ENCODE measurements at places on chromosomes 12 and 14. TPM values are rescaled to one million over a fixed set of nuclear protein-coding genes. Genes with fewer than 3 reads are reported as not detected.
A peak's percentile ranks its signal among the peaks of the same experiment; 100 is the strongest.

DNA sequence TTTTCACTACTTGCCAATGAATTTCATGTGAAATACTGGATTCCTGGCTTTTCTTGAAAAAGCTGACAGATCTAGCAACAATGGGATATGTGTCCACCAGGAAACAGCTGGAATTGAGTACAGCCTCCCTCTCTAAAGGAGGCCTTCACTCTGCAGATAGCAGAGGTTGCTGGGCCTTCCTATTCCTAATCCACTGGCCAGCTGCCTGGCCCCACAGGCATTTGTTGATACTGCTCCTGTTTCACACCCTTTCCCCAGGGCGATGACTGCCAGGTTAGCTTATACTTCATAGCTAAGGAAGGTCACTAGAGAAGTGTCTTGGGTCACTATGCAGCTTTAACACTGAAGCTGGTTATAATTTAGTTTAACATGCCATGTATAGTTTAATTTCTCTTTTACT lies 87.5 kb upstream of the PDZRN4 start:
- H3K27ac ChIP-seq: no peak overlapping the region
- H3K4me3 ChIP-seq: no peak overlapping the region
- no peaks in the 10 kb centered on the region for H3K4me1 ChIP-seq

The NFATC4 gene
- total RNA-seq: not detected

- no peak overlapping the region for H3K27ac ChIP-seq
- H3K4me3 ChIP-seq: no peak overlapping the region
- no peak for DNase-seq
- peaks cover 2% of the 10 kb centered on the region for H3K4me1 ChIP-seq
- no peaks in the 10 kb centered on the region for H3K36me3 ChIP-seq
These were observed 111.3 kb downstream of the DYRK2 start for GRCh38 chr12:67759829-67760228.

DNA sequence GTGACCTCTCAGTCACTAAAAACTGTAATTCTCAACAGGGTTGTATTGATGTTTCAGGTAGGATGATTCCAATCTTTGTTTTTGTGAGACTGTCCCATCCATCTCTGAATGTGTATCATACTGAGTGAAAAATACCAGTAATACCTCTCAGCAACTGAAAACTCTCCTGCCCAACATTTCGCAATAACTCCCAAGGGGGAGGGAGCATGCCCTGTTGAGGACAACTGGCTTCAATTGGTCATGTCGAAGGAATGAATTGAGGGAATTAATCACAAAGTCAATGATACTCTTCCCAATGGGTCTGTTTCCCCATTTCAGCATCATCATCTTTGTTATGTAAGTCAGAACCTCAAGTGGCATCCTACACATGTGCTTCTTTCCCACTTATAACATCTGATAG lies 102.4 kb upstream of the E2F7 start:
- no peaks in the 10 kb centered on the region for H3K4me1 ChIP-seq
- no peaks in the 10 kb centered on the region for H3K27me3 ChIP-seq
- no peak overlapping the region for H3K27ac ChIP-seq

- H3K36me3 ChIP-seq: peaks cover 39% of the 10 kb centered on the region
- peak overlapping the region; percentile 69 for H3K27ac ChIP-seq
- DNase-seq: peak; percentile 41
- peaks cover 43% of the 10 kb centered on the region for H3K4me1 ChIP-seq
- no peak overlapping the region for H3K4me3 ChIP-seq
These were observed 5.4 kb downstream of the PSMD9 start for GRCh38 chr12:121893961-121894460.

The GPD1 gene
- total RNA-seq: 0.82 TPM

DNA sequence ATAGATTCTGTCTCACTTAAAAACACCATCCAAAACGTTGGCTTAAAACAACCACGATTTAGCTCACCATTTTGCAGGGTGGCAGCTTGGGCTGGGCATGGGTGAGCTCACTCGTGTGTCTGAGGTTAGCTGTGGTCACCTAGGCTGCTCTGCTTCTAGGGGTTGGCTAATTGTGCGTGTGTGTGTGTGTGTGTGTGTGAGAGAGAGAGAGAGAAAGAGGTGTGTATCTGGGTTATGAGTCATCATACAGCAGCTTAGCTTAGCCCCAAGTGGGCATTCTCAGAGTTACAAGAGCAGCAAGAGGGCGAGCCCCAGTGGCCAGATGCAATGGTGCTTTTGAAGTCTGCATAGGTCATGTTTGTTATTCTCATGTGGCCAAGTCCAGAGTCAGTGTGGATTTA lies 6.0 kb downstream of the FBXW8 start:
- peak; percentile 67 for DNase-seq
- peak overlapping the region; percentile 21 for H3K27ac ChIP-seq
- H3K36me3 ChIP-seq: peaks cover 42% of the 10 kb centered on the region
- no peaks in the 10 kb centered on the region for H3K27me3 ChIP-seq
- H3K4me1 ChIP-seq: peaks cover 78% of the 10 kb centered on the region

- no peak for DNase-seq
- no peaks in the 10 kb centered on the region for H3K27me3 ChIP-seq
- H3K27ac ChIP-seq: no peak overlapping the region
- no peaks in the 10 kb centered on the region for H3K4me1 ChIP-seq
- H3K4me3 ChIP-seq: no peak overlapping the region
- no peaks in the 10 kb centered on the region for H3K36me3 ChIP-seq
These were observed 30.9 kb downstream of the GRIN2B start for GRCh38 chr12:13950502-13950901.

The CDK4 gene
- 146 TPM for total RNA-seq

GRCh38 chr14:96055065-96055752 lies 16.0 kb downstream of the C14orf132 start:
- H3K27me3 ChIP-seq: peaks cover 2% of the 10 kb centered on the region
- H3K4me1 ChIP-seq: no peaks in the 10 kb centered on the region
- no peaks in the 10 kb centered on the region for H3K36me3 ChIP-seq
- H3K27ac ChIP-seq: no peak overlapping the region
- no peak for DNase-seq

DNA sequence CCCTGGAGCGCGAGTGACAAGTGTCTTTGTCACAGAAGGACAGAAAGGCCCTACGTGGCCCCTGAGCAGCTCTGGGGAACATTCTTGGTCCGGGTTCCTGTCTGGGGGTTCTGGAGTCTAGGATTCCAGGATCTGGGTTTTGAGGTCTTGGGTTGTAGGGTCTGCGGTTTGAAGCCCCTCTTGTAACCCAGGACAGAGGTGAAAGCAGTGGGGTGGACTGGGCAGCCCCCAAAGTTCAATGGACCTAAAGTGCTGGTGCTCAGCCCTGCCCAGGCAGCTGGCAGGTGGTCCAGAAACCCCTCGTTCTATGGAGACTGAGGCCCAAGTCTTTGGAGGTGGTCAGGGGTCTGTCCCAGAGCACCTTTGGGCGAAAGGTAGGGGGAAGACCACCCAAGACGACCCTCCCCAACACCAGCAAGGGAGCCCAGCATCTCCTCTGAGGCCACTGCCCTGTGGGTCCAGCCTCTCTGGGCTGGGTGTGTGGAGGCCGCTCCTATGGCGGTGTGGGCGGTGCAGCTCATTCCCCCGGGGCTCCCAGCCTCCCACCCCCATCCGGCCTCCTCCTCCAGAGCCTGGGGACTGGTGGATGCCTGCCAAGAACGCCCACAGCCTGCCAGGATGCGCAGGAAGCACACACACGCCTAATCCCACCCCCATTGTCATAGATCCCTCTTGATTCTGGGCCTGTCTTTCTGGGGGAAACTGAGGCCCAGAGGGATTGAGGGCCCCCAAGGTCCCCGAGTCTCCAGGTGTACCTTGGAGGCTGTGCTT lies 30.2 kb upstream of the ANKRD9 start:
- peaks cover 16% of the 10 kb centered on the region for H3K27me3 ChIP-seq
- H3K27ac ChIP-seq: no peak overlapping the region
- H3K36me3 ChIP-seq: no peaks in the 10 kb centered on the region

The PIP4K2C gene
- total RNA-seq: 16.8 TPM

DNA sequence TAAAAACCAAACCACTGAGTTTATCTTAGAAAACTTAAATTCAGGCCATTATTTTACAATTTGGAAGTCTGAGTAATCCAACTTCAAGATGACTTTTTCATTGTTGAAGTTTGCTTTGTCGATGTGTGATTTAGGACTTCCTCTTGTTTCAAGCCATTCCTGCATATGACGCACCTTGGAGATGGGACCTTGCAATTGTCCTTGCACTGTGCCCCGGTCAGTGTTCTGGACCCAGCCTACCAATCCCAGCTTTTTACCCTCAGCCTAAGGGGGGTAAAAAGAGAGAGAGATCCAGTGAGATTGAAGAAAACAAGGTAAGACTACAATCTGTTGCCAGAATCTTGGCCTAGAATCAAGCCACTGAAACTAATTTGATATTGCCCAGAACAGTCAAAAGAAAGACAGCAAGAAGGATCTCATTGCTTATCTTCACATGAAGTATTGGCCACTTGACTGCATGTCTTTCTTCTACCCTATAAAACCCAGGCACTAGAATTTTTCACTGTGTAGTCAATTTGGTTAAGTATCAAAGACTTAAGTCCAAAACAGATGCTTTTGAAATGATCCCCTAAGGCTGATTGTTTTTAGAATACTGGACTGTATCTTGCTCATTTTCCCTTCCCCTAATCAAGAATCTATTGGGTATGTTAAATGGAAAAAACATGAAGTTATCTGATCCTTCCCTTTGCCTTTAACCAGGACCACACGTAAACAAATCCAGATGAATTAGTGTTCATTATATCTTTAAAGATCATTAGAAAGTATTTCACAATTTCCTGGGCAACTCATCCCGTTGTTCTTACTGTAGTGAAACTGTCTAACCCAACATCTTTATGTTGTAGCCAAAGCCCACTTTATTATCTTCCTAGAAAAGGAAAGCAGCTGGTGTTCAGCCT lies 2.4 kb upstream of the MLH3 start:
- H3K4me1 ChIP-seq: peaks cover 52% of the 10 kb centered on the region
- no peaks in the 10 kb centered on the region for H3K27me3 ChIP-seq
- no peak overlapping the region for H3K27ac ChIP-seq
- DNase-seq: no peak

GRCh38 chr14:33917661-33918060 lies 33.2 kb downstream of the EGLN3 start:
- H3K4me1 ChIP-seq: no peaks in the 10 kb centered on the region
- no peak overlapping the region for H3K27ac ChIP-seq
- H3K27me3 ChIP-seq: peaks cover 2% of the 10 kb centered on the region

GRCh38 chr12:92288561-92288960 lies 142.9 kb upstream of the BTG1 start:
- H3K27me3 ChIP-seq: no peaks in the 10 kb centered on the region
- H3K4me1 ChIP-seq: no peaks in the 10 kb centered on the region
- no peaks in the 10 kb centered on the region for H3K36me3 ChIP-seq
- DNase-seq: no peak

GRCh38 chr12:78964521-78964920 lies 99.9 kb downstream of the SYT1 start:
- H3K4me1 ChIP-seq: no peaks in the 10 kb centered on the region
- no peaks in the 10 kb centered on the region for H3K27me3 ChIP-seq
- no peak for DNase-seq
- H3K4me3 ChIP-seq: no peak overlapping the region

DNA sequence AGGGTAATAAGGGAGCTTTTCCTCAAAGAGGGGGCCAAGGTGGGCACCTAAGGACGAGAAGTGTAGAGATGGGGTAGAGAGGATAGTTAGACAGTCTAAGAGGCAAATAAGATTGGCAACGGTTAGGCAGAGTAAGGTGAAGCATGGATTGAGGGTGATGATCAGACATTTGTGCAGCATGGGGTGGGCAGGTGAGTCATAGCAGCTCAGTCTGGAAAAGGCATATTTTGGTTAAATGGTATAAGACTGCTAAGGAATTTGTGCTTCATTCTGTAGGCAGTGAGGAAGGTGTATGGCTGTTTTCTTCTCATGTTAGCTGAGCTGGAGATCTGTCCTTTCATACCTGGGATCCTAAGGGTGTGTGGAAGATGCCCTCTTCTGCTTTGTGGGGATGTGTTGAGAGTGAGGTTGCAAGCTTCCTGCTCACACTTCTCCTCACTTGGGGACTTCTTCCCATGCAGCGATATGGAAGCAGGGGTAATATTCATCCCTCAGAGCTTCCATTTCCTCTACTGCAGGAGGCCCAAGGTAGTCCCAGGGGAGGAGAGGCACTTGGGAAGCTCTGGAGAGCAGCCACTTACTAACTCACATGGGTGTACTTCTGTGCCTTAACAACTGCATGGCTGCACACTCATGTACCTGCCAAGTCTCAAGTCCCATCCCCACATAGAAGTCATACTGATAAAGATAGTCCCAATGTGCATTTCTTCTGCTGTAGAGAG lies 28.9 kb downstream of the GSG1 start:
- H3K27ac ChIP-seq: no peak overlapping the region
- no peak for DNase-seq
- no peaks in the 10 kb centered on the region for H3K4me1 ChIP-seq
- no peaks in the 10 kb centered on the region for H3K27me3 ChIP-seq
- peaks cover 4% of the 10 kb centered on the region for H3K36me3 ChIP-seq

- no peaks in the 10 kb centered on the region for H3K27me3 ChIP-seq
- H3K4me3 ChIP-seq: no peak overlapping the region
- no peaks in the 10 kb centered on the region for H3K4me1 ChIP-seq
- DNase-seq: no peak
- no peak overlapping the region for H3K27ac ChIP-seq
These were observed 113.6 kb downstream of the SLC15A5 start for GRCh38 chr12:16163901-16164300.

The DIO2 gene
- total RNA-seq: not detected

The IQSEC3 gene
- 2.6 TPM for total RNA-seq

DNA sequence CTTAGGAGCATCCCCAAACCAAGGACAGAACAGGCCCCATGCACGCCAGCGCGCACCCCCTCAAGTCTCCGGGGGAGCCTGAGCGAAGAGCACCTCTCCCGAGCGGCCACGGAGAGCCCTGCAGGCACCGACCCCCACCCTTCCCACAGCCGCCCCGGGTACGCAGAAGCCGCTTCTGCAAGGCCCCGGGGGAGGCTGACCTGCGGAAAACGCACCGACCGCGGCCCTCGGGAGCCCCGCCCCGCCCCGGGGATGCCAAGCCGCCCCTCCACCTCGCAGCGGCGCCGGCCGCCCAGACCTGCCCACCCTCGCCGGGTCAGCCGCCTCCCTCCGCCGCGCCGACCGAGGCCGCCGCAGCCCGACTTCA lies 385 bp downstream of the CAPRIN2 start:
- H3K4me3 ChIP-seq: peak overlapping the region; percentile 87
- peak overlapping the region; percentile 82 for H3K27ac ChIP-seq
- peak; percentile 61 for DNase-seq
- peaks cover 4% of the 10 kb centered on the region for H3K27me3 ChIP-seq
- H3K36me3 ChIP-seq: peaks cover 4% of the 10 kb centered on the region
- peaks cover 17% of the 10 kb centered on the region for H3K4me1 ChIP-seq
